ENCODE measurements at places on chromosomes 5 and 9.

- DNase-seq: no peak
Observed at GRCh38 chr9:93301911-93302541, 118.1 kb downstream of the WNK2 start.

- peak; percentile 75 for DNase-seq
Observed at GRCh38 chr5:151591144-151591819, at the start of gene FAT2. Gene FAT2, minus strand, starts transcription at chr5:151591331. Its CDS starts 22,400 bp downstream, at chr5:151568931.

GRCh38 chr5:116622375-116623050, 47.9 kb upstream of the SEMA6A start:
- no peak for DNase-seq

DNA sequence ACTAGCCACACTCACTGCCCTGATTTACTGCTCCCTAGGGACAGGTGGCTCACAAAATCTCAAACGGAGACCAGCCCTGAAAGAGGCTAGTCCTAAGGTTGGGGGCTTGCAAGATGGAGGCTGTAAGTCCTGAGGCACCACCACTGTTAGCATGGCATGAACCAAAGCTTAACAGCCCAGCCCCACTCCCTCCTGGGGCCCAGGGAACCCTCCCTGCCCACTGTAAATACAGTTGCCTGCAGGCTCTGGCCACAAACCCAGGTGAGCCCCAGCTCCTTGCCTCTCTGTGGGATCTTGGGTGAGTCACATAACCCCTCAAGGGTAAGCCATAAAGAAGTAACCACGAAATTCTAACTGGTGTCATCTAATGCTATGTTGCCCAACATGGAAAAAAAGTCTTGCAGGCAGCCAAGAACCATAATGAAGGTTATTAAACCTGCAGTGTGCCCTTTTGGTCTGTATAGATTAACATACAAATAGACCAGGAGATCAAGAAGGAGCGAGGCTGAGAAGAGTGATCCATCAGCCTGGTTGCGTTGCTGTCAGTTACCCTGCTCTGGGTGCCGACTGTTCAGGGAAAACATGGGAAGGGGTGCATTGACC, 1.7 kb upstream of the POMT1 start:
- no peak for DNase-seq

DNA sequence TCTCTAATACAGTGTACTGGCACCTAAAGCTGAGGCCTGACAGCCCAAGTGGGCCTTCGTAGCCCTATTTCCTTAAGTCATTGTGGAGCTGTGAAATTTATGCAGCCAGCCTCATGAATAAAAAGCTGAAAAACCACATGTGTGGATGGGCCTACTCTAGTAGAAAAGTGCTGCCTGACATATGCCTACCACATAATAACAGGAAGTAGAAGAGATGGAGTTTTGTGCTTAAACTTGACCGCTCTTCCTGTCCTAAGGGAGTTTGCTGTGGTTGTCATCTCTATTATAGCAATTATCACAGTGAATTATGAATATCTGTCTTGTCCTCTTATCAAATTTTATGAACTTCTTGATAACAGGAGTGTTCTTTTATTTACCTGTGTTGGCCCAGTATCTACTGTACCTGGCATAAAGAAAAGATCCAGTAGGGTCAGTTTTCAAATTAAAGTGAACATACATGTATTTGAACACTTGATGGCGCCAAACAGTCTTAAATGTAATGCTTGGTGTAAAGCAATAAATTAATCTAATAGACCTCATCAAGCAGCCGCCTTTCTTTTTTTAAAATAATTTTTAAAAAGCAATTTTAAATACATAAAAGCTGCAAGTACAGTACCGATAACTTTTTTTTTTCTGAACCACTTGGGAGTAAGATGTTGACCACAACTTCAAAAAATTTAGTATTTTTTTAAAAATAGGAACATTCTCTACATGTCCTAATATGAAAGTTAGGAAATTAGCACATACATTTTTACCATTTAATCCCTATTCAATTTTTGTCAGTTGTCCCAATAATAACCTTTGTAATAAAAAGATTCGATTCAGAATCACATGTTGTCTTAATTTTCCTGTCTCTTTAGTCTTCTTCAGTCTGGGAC, 51.0 kb downstream of the FKTN start:
- no peak for DNase-seq

DNA sequence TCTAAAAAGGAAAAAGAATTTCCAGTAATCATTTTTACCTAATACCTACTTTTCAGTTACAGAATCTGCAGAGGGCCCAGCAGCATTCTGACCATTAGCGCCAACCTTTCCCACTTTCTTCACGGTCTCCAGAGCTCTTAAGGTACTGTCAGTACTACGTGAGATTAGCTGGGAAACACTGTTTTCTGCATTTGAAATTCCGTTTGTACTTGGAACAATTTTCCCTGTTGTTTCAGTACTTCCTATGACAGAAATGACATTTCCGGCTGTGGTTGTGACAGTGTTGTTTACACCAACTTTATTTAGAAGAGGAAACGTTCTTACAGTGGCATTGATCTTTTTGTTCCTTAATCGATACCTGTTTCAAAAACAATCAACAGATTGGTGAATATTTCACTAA, 36.9 kb upstream of the PDCL start:
- DNase-seq: no peak

DNA sequence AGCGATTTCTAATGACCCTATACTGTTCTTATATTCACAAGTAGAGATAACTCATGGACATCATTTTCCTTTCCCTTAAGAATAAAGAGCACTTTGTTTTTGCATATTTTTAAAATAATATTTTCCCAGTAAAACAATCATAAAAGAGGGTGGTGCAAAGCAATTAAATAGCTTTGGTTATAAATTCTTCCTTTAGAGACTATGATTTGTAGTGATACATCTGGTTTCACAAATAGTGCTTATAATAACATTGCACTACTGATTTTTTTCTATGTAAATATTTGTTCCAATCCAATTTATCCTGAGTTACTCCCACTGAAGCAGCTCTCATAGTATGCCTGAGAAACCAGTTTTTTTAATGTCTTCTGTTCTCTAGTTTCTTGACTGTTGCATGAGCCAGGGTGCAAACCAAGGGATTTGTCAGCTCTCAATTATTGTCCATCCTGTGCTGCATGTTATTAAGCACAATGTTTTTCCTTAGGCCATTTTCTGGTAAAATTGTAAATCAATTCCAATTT, 74.7 kb downstream of the LURAP1L start:
- no peak for DNase-seq

DNA sequence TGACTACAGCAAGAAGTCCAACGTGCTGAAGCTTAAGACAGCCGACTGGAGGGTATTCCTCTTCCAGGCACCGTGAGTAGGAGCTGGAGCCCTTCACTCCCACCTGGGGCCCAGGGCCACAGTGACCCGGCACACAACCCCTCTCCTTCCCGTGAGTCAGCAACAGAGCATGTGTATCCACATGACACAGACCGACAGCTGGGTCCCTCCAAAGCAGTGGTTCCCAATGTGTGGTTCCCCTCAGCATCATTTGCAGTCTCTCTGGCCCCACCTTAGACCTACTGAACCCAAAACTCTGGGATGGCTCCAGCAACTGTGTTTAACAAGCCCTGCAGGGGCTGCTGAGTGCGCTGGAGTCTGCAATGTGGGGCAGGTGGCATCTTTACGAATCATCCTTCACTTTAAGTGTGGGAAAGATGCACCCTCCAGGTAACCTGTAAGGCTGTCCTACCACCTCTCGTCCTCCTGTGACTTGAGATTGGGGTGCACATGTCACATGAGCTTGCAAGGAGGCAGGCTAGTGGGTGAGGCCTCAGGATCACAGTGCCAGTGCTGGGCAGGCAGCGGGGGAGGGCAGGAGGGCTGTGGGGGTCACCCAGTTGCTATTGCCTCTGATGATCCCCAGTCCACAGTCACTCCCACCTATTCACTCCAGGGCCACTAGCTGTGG, 42.2 kb downstream of the PSD2 start:
- no peak for DNase-seq

DNA sequence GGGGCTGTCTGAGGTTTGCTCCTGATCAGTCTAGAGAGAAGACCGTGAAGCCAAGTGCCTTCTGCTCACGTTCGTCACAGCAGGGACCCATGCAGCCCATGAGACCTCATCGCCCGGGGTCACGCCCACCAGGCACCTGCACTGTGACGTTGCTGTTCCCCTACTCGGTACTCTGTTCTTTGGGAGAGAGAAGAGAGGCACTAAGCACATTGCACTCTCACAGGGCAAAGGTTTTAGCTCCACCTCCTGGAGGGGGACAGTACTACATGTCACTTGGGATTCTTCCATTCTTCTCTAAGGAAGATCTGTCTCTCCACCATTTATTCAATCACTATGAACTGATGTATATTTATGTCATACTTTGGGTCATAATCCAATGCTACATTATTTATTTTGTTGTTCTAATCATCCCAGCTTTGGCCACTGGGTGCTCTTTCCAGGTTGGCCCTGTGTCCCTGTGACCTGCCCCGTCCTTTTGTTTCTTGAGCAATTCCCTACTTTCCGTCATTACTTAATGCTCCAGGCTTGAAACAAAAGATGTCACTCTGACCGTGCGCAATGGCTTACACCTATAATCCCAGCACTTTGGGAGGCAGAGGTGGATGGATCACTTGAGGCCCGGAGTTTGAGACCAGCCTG, 31.4 kb upstream of the BRD3 start:
- DNase-seq: no peak

DNA sequence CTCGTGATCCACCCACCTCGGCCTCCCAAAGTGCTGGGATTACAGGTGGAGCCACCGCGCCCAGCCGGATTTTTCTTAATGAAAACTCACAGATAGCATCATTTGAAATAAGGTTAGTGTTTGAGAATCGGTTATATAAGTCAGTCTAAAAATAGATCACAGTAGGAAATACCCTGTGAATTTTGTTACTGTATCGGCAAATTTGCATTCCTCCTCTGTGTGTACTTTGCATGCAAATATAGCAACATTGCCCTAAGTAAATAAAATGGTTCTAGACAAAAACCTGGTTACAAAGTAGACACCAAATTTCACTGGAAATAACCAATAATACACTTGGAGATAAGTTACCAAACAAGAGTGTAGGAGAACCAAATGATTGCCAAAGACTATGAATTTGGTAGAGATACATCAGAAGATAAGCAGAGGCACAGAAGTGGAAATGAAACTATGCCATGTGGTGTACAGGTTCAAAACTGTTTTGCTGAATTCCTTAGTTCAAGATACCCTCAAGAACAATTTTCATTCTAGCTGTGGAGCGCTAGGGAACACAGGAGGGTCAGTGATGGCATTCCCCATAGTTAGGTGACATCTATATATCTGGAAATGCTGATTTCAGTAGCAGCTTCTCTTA, 58.1 kb downstream of the ICE1 start:
- DNase-seq: no peak

GRCh38 chr9:129140397-129141065, 29.3 kb downstream of the PTPA start:
- no peak for DNase-seq

DNA sequence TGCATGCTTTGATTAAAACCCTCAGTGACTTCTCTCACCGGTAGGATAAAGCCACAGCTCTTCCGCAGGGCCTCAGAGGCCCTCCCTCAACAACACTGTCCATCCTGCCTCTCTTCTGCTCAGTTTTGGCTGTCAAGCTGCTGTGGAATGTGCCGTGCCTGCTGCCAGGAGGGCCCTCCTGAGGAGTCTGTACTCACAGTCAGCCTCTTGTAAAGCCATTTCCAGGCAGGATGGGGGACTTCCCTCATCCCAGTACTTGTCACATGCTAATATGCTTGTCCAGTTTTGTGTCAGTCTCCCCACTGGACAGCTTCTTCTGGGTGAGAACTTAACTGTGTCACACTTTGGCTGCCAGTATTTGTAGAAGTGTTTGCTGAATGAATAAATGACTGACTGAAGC, 13.9 kb upstream of the DDX41 start:
- DNase-seq: no peak

DNA sequence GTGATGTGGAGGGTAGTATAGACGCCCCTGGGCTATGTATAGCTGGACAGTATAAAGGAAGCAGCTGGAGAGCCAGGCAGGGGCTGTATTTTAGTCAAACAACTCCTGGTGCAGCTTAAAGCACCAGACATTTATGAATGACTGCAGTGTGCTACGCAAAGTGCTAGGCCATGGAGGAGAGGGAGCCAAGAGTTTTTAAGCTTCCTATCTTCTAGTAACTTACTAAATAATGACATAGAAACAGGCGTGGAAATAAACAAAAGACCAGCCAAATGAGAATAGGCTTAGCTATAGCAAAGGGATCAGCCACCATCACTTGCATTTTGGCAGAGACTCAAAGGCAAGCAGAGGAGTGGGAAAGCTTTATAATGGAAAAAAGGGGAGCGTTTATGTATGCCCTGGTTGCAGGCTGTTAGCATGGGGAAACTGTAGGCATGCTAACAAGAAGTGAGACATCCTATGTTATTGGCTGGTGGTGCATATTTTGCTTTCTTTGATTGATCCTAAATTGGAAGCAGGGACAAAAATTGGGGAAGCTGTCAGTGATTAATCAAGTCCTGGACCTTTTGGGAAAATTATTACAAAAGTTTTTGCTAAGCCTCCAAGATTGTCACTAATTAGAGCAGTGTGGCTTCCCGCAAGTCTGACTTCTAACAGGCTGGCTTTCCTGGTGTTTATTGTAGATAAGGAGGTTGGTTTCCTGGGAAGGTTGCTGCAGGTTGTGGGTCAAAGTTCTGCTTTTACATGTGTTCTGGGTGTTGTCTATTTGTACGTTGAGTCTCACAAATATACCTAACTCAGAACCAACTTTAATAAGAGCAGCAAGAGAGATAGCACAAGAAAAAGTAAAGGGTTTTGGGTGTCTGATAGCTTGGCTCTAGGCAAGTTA, 46.6 kb downstream of the RAB3C start:
- DNase-seq: no peak

DNA sequence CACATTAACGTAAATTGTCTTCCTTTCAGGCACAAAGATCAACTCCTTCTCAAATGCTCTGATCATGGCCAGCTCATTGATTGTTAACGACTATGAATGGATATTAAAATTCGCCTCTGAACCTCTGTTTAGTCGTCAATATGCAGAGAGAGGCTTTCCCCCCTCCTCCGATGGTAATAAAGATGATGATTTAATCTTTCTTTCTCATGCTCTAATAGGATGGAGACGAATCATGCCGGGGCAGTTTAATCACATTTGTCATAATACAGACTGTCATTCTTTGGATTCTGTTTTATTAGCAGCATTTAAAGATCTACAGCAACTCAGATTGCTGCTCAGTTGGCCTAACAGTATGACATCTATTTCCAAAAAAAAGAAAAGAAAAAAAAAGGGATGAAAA, 132.9 kb downstream of the SREK1 start:
- no peak for DNase-seq
